ENCODE measurements at places on chromosomes 5 and 9.

GRCh38 chr5:61525512-61526206 is 193.6 kb downstream of the ZSWIM6 start:
- DNase-seq, result no peak

GRCh38 chr5:14526493-14526892 is 55.1 kb upstream of the OTULINL start:
- no peak for DNase-seq

- DNase-seq, result no peak
These were observed 44.5 kb downstream of the IPO11 start for GRCh38 chr5:62457071-62457470.

DNA sequence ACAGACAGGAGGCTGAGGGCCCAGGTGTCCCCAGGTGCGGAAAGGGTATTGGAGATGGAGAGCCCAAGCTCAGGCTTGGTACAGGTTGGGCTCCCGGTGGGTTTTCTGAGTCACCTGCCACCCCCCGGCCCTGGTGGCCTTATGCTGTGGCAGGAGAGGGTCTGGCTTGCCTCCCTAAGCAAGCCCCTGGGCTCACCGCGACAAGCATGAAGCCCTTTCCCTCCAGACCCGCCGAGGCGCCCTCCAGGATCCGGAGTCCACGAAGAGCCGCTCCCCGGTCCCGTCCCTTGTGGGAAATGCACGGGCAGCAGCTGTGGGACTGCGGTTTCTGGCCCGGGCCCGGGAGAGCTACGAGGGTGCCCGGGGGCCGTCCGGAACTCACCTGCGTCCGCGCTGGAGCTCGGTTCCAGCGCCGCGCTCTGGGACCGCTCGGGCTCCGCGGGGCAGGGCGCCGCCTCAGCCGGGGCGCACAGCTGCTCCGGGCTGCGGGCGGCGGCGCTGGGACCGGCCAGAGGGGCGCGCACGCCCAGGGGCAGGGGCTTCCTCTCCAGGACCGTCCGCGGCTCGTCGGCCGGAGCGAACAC is 757 bp downstream of the SAPCD2 start:
- DNase-seq, result no peak

- DNase-seq, result no peak
These were observed 143.6 kb downstream of the BOD1 start for GRCh38 chr5:173472784-173473278.

DNA sequence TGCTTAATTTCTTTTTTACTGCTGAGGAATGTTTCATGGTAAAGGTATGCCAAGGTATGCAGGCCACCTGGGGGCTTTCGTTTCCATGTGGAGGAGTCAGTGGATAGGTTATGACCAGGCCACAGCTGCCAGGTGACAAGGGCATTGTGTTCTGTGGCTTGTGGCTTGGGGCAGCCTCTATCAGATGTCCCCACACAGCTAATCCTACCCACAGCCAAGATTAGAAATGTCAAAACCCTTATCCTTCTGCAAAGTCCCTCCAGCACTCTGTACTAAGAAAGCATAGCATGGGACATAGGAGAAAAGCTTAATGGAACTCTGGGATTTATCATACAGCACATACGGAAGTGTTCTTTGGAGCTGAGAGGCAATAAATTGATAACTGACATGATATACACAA is 171.2 kb upstream of the S1PR3 start:
- DNase-seq, result no peak

GRCh38 chr9:80839821-80840675 is 849.3 kb downstream of the TLE1 start:
- no peak for DNase-seq

DNA sequence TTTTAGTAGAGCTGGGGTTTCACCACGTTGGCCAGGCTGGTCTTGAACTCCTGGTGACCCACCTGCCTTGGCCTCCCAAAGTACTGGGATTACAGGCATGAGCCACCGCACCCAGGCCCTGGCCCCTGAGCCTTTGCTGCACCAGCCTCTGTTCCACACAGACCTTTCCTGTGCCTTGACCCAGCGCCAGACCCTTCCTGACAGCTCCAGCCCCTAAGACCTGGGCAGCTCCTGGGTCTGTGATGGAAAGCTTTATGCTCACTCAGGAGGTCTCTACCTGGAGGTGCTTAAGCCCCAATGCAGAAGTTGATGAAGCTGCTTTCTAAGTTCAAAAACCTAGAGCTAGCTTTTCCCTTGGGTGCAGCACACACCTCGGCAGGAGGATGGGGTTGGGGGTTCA is 58.8 kb upstream of the NEK6 start:
- no peak for DNase-seq

DNA sequence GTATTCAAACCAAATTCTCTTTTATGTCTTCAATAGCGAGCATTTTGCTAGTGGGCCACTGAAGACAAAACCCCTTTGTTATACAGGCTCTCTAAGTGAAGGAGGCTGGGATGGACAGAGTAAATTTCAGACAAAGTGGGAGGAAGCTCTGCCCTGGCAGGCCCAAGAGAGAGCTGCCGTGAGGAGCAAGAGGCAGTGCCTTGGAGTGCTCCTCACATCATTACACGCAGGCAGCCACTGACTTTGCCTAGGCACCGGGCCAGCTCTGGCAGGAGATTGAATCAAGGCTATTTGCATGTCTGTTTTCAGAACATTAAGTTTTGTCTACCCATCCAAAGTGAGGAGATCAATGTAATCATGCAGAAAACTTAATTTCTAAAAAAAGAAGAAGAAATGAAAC is 167.7 kb downstream of the CCDC192 start:
- DNase-seq, result no peak

DNA sequence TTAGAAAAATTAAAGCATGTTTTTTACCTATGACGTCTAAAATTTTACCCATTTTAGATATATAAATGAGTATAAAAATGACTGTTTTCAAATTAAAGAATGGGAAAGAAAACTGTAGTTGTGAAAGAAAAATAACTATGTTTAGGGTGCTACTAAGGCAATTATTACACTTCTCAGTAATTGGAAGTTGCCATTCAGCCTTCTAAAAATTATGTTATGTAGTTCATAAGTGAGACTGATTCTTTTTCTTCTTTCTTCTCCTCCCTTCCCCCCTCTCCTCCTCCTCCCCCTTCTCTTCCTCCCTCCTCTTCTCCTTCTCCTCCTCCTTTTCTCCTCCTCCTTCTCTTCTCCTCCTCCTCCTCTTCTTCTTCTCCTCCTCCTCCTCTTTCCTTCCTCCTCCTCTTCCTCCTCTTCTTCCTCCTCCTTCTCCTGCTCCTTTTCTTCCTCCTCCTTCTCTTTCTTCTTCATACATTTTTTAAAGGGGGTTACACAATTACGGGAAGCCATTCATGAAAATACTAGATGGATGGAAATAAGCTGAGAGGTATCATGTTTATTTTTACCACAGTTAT is 223.6 kb downstream of the CETN3 start:
- no peak for DNase-seq

DNA sequence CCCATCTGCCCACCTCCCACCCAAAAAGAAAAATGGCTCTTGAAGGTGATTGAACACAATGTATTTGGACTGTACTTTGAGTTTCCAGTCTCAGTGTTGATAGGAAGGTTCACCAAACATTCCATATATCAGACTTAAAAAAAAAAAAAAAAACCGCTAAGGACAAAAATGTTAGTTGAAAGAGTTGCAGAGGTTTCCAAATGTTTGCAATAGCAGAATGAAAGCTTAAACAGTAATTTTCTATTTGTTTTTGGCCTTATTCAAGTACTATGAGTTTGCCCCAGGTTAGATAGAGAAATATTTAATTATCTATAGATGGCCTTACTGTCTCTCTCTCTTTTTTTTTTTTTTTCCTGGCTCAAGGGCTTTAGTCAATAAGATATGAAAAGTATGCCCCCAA is 6.1 kb downstream of the LRRTM2 start:
- no peak for DNase-seq

DNA sequence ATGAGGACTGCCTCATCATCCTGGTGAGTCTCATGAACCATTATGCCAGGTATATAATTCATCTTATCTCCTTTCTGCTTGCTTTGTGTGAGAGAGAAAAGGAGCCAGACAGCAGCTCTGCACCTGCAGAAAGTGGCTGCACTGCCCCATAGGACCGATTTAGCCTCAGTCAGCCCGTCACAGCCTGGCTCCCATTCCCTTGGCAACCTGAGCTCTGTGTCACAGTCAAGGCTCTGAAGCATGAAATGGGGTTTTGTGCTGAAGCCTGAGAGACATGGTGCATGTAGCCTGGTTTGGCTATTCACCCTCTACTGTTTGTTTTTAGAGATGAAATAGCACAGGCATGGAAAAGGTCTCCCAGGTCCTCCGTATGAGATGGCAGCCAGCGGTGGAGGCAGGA is 198.3 kb downstream of the KCTD16 start:
- no peak for DNase-seq

DNA sequence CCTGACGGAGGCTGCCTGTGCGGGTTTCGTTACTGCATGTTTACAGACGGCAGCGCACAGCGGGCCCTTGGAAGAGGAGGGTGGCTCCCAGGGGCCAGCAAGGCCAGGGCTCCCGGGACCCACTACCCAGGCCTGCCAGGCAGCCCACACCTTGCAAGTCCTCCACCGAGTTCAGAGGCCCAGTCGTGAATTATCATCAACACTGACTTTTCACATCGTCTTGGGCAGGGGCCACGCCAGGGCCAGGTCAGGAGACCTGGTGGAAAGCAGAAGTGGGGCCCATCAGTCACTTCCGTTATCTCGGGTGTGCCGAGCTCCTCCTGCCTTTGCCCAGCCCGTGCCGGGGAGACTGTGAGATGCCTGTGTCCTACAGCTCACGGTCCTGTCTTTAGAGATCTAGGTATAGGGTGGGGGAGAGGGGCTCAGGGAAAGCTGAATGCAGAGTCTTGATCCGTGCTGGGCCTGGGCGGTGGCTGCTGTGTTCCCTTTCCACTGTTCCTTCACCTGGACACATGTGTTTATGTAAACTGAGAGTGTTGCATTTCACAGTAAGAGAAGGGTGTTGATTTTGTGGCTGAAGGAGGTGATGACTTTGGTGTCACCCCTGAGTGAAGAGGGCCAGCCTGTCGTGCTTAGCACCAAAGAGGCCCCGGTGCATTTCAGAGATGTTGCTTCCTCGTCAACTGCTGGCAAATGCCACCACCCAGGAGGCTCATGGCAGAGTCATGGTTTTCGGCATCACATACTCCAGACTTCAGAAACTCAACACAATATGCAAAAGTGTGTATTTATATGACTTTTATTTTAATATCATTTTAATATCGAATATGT is 175.2 kb downstream of the GAPVD1 start:
- no peak for DNase-seq

- no peak for DNase-seq
These were observed 254.6 kb downstream of the MTRR start for GRCh38 chr5:8123559-8123958.

DNA sequence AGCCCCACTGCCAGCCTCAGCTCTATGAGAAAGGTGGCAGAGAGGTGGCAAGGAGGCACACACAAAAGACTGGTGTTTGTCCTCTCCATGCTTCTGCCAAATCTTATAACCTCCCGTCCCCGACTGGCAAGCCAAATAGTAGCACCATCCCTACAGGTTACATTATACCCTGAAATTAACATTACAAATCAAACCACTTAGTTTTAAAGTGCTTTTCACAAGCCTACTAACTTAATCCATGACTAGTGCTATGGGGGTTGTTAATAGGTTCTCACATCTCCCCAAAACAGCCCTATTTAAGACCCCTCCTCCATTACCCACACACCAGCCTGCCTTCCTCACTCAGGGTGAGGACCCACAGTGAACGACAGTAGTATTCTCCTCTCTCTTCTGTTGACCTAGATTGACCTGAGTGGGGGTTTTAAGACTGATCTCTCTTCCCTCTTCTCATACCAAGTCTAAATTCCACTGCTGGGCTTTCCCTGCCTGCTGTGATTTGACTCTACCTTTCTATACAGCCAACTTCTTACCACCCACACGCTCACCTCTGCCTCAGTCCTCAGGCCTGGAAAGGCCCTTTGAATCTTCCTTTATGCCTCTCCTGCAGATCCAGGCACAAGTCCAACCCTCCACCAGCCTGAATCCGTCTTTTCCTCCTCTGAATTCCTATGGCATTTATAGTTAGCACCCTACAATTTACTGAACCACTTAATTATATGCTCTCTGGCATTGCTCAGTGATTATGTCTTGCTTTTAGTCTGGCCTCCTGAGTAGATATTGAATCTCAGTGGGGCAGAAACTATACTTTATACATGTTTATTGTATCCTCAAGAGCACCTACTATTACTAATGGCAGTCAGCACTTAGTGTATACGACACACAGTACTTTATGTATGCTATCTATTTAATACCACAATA is 116.1 kb downstream of the TMEM174 start:
- DNase-seq, result no peak

DNA sequence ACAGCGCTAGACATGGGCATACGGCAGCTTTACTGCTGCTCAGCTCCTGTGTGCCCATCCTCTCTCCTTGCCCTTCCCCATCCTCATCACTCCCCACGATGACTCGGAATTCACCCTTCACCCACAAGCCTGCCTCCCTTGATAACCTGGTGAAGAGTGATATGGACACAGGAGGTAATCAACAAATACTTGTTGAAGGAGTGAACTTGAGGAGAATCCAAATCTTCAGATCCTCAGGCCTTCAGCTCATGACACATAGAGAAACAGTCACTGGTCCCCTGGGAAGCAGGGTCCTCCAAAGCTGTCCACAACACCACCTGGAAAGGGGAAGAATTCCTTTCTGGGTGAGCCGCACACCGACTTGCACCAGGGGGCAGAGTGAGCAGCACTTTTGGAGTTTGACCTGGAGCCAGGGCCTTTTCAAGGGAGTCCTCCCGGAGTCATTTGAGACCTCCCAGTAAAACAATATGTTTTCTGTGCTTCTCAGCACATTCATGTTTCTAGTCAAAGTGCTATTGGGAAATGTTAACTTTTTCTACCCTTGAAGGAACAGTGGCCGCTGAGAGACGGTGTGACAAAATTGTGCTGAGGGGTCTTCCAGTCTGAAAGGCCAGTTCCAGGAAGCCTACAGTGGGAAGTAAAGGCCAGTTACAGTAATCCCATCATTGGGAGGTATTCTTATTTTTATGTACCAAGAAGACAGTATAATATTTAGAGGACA is 332.3 kb downstream of the CWC27 start:
- no peak for DNase-seq

DNA sequence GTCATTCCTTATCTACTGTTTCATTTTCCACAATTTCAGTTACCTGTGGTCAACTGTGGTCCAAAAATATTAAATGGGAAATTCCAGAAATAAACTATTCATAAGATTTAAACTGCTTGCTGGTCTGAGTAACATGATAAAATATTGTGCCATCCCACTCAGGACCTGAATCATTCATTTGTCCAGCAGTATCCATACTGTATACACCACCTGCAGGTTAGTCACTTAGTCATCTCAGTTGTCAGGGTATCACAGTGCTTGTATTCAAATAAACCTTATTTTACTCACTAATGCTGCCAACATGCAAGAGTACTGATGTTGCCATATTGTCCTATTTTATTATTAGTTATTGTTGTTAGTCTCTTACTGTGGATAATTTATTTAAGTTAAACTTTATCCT is 139.7 kb downstream of the FBXO4 start:
- DNase-seq, result no peak

DNA sequence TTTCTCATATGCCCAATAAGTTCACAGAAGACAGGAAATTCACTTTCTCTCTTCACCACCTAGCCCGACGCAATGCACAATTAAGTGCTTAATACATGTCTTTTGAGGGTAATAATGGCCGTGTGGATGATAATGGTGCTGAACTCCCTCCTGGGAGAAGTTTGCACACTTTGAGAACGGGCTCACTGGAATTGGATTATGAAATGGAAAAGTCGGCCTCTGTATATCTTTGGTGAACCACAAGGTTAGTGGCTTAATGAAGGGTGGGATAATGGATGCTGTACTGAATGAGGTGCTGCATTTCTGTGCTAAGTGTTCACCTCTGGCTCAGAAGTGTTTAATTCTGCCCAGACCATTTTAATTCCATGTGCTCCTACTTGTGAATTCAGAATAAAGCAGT is 207.5 kb downstream of the IRX2 start:
- no peak for DNase-seq
